ENCODE measurements at places on chromosomes 7 and 10.

DNA sequence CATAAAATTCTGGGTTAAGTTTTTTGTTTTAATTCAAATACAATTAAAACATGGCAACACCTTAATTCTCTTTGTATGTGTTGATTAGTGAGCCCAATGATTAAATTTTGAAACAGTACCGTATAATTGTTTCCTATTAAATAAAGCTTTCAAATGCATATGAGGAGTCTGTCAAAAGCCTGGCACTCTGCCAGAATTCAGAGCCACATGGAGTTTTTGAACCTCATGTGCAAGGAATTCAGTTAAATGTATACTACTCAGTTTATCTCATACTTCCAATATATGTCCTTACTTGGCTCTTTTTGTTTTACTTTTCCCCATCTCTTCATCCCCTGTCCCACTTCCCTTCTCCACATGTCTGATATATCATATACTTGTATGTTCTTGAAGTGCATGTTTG is 165.6 kb upstream of the FAM3C start:
- no peak for DNase-seq

- no peak for DNase-seq
These were observed 45.8 kb downstream of the YKT6 start for GRCh38 chr7:44246396-44247113.

GRCh38 chr7:23184709-23185359 is 3.0 kb downstream of the NUP42 start:
- no peak for DNase-seq

DNA sequence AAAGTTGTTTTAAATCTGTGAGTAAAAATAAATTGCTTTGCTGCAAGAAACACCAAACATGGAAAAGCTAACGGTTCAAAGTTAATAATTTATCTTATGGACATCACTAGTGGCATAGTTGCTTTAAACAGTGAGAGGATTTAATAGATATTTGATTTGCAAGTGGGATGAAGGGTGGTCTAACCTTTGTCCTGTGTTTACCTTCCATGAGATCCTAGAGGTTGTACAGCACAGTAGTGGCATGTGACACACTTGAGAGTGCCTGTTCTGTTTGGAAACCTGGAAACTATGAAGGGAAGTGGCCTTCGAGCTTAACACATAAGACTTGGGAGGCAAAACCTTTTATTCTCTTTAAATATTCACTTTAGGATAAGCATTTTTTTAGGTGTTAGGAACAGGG is 16.0 kb downstream of the EGFR start:
- DNase-seq: no peak

- peak; percentile 44 for DNase-seq
These were observed 6.9 kb upstream of the CREB3L2 start for GRCh38 chr7:138008588-138009349.

- DNase-seq: no peak
These were observed 38.9 kb downstream of the TNS3 start for GRCh38 chr7:47543056-47543455.

DNA sequence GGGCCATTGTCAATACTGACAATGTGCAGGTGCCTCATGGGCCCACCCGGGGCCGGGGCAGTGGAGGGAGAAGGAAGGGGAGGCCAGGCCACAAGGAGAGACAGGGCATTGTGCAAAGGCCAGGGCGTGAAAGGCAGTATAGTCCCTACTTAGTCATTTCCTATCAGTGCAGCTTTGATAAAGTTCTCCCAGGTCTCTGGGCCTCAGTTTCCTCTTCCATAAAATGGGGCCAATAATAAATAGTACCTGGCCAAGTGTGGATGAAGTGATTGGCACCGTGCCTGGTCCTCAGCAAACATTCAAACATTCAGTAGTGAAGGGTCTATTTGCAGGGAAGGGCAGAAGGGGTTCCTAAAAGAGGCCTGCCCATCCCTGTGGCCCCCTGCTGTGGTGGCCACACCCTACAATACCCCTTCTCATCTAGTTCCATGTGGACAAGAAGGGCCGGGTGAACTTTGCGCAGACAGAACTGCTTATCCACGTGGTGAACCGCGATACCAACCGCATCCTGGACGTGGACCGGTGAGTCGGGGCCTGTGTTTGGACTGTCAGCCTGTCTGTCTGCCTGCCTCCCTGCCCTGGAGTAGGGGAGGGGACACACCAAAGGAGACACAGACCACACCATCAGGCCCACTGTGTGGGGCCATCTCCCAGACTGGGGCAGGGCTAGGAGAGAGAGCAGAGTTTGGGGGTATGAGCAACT is 36.9 kb upstream of the VSIR start:
- DNase-seq: no peak

GRCh38 chr10:71608819-71609768 is 110.5 kb downstream of the C10orf105 start:
- DNase-seq: peak; percentile 76

- no peak for DNase-seq
These were observed 686.9 kb downstream of the AUTS2 start for GRCh38 chr7:70285187-70285586.

DNA sequence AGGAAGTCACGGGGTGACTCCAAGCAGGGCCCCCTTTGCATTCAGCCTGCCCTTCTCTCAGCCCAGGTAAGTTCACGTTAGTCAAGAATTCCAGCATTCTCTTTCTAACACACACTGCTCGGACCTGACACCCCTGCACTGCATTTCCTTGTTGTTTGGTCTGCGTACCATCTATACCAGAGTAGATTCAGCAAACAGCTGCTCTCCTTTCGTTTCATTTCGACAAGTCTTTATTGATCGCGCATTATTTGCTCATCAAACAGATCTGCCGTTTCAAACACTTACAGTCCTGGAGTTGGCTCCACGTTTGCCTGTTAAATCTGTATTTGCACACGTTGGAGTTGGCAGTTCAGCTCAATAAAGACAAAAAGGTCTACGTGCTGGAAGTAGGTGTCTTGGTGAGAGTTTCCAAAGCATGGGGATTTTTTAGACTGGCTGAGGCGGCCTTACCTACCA is 495.1 kb downstream of the RPS24 start:
- DNase-seq: no peak

GRCh38 chr7:13028036-13028824 is 340.8 kb downstream of the ARL4A start:
- DNase-seq: no peak

Measured in GM13977 (cell line).